Activated CD4-positive, alpha-beta T cell treated with anti-CD3 and anti-CD28 coated beads for 36 hours (primary cell): ENCODE measurements at places on chromosomes 2 and 18.

GRCh38 chr18:7979714-7980113 is 412.6 kb downstream of the PTPRM start:
- DNase-seq: no peak

- DNase-seq: no peak
Measured at GRCh38 chr18:48306838-48307237, 102.3 kb downstream of the ZBTB7C start.

- no peak for DNase-seq
Measured at GRCh38 chr2:48414640-48414979, 115.3 kb upstream of the STON1 start.

GRCh38 chr2:125554956-125555355 is 1101.0 kb upstream of the GYPC start:
- DNase-seq: no peak

- no peak for DNase-seq
Measured at GRCh38 chr2:119735565-119735964, 24.2 kb upstream of the PTPN4 start.

- DNase-seq: peak; percentile 21
Measured at GRCh38 chr2:111100087-111100764, 20.5 kb upstream of the BCL2L11 start.

GRCh38 chr18:79601234-79601633 is 78.4 kb upstream of the CTDP1 start:
- DNase-seq: no peak

- no peak for DNase-seq
Measured at GRCh38 chr2:142778289-142778688, 99.2 kb upstream of the KYNU start.

DNA sequence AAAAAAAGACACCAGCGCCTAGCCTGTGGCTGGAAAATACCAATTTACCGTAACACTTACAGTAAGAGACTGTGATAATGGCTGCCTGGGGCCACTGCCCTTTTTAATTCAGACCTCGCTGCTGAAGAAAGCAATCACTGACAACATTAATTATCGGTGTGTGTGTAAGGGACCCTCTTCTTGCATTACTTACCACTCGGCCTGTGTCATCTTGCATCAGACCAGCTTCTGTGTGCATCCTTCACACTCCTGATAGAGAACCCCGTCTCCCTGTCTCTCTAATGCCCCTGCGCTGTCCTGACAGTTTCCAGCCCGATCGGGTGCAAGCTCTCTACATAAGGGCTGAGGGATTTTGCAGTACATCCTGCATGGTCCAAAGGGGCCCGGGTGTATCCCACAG is 124.4 kb downstream of the ZNF516 start:
- no peak for DNase-seq

GRCh38 chr2:103288696-103289095 is 526.9 kb downstream of the TMEM182 start:
- DNase-seq: no peak

GRCh38 chr2:112138159-112139032 is at the start of gene FBLN7:
TSS of gene FBLN7 (plus strand) at chr2:112138385. CDS start at chr2:112138656, 271 bp downstream.
- peak; percentile 29 for DNase-seq

DNA sequence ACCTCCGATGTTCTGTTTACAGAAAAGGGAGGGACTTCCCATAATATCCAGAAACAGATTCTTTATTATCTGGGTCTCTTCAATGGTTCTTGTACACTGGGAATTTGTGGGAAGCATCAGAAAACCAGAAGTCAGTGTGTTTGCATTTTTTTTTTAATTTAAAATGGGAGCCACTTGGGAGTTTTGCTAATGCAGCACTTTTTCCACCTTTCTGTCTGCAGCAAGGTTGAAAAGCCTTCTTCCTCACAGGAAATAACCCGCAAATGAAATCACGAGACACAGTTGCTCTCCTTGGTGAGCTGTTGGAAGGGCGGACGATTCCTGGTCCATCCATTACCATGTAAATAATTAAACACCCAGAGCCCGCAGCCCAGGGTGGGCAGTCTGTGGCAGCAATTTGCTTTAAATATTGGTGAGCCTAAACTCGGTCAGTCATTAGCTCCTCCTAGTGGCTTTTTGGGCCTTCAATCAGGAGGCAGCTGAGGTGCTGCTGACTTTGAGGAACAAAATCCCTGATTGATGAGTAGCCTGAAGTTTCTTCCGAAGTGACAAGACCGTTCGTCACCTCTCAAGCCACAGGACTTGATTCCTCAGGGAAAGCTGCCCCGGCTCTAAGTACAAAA is 471.5 kb downstream of the EPHA4 start:
- no peak for DNase-seq

DNA sequence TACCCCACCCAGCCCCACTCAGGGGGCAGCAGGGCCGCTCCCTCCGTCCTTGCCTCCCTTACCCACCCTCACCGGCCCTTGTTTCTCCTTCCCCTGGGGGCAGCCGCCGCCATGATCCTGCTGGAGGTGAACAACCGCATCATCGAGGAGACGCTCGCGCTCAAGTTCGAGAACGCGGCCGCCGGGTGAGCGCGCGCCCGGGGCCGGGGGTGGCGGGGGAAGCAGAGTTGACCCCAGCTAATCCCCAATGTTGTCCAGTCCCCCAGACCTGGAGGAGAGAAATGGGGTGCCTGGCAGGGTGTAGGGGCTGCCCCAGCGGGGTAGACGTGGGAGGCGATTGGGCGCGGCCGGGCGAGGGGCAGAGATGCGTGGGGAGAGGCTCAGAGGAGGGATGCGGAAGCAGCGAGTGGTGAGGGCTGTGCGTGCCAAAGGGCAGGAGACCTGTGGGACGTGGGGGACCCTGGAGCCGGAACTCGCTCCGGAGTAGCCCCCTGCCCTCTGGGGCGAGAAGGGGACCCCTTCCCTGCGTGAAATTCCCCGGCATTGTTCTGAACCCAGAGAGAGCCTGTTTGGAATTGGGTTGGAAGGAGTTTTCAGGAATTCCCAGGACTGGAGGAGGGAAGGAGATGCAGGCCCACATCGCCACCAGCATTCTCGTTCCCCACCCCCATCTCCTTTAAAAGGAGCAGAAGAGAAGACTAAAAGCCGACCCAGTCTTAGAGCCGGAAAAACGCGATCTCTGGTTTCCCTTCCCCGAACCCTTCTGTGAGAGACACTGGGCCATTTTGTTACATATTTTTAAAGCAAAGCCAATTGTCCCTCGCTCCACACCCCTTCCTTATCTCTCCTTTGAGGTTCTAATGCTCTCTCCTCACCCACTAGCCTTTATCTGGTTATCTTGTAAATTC is 625 bp downstream of the ARPC2 start:
- peak; percentile 88 for DNase-seq

GRCh38 chr2:118992740-118993391 is 50.9 kb downstream of the MARCO start:
- peak; percentile 44 for DNase-seq

GRCh38 chr2:62713837-62714236 is 8.3 kb downstream of the EHBP1 start:
- DNase-seq: no peak

DNA sequence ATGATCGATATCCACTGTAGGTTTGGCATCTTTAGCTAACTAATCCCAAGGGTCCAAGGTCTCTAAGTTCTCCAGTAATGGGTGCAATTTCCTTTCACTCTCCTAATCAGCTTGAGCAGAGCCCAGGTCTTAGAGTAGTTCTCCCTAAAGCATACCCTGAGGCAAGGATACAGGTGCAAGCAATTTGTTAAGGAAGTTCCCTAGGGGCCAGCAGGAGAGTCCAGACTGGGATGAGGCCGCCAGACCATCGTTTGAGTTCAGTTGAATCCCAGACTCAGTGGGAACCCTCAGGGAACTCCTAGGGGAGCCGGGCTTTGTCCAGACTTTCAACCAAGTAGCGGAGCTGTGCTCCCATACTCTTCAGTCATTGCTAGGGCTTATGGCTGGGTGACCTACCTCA is 835.4 kb upstream of the CDH2 start:
- no peak for DNase-seq

- no peak for DNase-seq
Measured at GRCh38 chr2:129936334-129936934, 43.0 kb upstream of the RAB6C start.

DNA sequence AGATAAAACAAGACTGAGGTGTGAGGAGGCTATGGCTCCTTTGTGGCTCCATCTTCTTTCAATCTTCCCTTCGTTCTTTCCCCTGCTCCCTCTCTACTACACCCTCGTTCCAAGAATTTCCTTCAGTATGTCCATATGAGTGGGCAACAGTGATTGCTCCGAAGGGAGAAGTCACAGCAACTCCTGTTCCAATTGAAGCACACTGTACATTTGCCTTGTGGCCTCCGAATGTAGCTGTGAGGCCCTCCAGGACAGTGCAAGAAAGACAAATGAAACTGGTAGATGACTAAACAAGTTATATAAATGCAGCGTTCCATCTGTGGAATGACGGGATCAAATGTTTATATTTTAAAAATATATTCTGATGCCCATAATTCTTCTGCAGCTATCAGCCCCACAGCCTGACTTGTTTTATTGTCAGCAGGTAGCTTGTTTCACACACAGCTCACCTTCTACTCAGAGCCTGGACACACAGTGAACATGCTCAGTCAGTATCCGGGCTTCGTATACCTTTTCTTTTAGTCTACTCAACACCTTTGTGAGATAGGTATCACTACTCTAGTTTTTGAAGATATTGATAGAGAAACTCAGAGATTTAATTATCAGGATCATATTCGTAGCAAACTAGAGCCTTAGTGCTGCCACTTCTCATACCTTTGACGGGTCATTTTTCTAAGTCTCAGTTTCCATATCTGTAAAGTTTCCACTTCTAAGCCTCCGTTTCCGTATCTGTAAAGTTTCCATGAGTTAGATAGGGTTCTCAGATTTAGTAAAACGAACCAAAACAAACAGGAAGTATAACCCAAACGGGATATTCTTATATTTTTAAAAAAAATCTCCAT is 216.7 kb upstream of the STON1 start:
- peak; percentile 29 for DNase-seq

DNA sequence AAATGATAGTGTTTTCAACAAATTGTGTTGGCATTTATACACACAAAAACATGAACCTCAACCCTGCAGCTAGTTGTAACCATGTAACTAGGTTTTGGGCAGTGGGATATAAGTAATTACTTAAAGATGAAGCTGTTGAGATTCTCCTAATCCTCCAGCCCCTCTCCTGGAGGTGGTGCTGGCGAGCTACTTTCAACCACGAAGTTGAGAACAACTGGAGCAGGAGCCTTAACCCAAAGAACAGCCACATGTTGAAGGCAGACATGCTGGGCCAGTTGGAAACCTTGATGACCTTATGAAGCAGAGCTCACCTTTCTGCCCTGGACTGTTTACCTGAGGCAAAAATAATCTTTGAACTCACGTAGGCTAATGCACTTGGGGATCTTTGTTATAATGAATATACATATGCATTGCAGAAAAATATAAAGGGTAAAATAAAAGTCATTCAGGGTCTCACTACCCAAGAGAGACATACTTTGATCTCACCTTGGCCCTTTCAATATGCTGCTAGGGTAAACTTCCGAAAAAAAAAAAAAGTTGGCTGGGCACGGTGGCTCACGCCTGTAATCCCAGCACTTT is 89.6 kb upstream of the NPAS2 start:
- DNase-seq: peak; percentile 76

- peak; percentile 16 for DNase-seq
Measured at GRCh38 chr2:62344472-62344871, 148.6 kb downstream of the B3GNT2 start.

DNA sequence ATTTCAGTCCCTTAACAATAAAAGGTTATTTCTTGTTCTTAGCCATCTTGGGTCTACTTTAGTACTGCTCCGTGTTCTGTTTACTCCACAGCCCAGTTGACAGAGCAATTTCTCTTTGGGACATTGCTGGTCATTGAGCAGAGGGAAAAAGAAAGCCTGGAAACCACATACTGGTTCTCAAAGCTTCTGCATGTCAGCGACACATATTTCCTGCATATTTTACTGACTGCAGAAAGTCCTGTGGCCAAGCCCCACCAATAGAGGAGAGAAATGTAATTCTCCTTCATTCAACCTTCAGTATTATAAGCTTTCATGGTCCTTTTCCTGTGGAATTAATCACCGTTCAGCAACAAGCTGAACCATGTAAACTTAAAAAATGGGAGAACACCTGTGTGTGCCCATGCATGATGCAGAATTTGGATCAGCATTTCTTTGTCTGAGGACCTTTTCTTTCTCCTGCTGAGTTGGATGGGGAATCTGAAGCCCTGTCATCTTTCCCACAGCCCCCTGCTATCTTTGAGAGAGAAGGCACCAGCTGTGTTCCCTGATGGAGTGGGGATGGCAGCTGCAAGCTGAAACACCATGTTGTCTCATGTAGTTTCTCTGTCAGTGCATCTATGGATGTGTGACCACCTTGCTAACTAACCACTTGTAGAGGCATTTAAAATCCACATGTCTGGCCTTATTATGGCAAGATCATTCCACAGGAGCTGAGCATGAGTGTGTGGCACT is 431.6 kb downstream of the MEIS1 start:
- DNase-seq: no peak

DNA sequence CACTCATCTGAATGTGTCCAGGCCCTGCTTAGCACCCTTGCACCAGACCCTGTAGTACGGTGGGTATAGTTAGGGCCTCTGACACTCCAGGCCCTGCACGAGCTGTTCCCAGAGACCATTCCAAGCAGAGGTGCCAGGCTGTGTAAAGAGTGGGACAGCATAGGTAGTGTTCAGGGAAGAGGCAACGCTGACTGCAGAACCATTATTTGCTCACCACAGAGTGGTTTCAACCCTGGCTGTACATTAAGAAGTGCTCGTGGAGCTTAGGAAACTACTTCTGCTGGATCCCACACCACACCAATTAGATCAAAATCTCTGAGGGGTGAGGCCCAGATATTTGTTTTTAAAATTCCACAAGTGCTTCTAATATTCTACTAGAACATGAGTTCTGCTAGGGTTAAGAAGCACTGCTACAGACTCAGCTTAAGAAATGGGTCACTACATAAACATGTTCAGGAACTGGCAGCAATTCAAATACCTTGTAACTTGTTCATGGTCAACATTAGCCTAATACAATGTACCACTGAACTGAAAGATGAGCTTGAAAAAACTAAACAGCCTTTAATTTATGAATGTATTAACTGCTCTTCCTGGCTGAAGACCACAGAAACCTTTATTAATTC is 183.0 kb downstream of the MYO5B start:
- no peak for DNase-seq

- no peak for DNase-seq
Measured at GRCh38 chr2:105181282-105181681, 60.3 kb upstream of the GPR45 start.
